ENCODE measurements at places on chromosomes 2 and 18. TPM values are rescaled to one million over a fixed set of nuclear protein-coding genes. Genes with fewer than 3 reads are reported as not detected.
A peak's percentile ranks its signal among the peaks of the same experiment; 100 is the strongest.

LONRF2 gene
- 6.7 TPM for total RNA-seq

PSMA8 gene
- not detected for total RNA-seq

ANKRD30BL gene
- total RNA-seq = 0.26 TPM

DNA sequence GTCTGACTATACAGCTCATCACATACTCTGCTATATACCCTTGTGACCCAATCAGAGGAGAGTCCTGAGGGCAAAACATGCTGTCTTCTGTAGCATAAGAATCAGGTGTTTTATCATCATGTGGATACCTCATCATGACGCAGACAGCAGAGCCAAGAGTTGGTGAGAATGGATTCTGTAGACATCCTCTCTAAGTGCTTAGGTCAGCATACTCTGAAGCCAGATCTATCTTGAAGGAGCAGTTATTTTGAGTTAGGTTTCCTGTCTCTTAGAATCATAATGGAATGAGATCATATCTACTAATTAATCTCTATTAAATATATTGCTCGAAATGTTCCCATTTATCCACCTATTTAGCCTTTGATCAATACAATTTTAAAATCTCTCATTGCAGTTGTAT is 190.2 kb upstream of the KCNH7 start:
- DNase-seq = no peak

DNA sequence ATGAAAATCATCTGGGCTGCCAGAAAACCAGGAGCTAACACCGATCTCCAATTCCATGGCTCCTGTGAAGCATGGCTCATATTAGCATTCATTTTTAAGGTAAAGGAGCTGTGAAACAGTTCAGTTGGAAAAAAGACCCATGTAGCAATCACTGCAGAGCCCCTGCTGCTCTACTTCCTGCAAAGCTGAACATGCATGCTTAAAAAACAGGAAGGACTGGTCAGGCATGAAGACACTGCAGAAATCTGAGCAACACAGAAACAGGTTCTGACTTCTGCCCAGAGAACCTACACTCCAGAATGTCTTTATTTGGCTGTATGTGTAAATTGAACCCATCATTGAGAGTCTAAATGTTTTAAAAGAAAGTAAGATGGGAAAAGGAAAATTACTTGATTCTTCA is 950.6 kb downstream of the DCDC2C start:
- no peak for DNase-seq

DNA sequence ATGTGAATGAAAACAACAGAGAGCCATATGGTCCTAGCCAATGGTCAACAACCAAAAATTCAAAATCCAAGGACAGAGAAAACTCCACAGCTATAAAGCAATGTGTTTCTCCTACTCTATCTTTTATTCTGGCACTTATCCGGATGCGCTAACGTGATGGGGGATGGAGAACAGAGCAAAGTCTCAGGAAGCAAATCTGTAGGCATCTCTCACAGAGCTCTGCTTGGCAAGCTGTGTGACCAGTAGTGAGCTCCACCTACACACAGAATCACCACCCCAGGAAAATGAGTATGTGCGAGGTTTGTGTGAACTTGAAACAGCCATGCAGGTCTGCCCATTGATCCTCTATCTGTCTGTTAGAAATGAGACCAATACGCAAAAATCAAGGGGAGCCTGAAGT is 584.3 kb downstream of the BCL11A start:
- DNase-seq = no peak

- no peak for DNase-seq
Observed at GRCh38 chr2:44389895-44390294, 28.1 kb downstream of the CAMKMT start.

GAREM2 gene
- total RNA-seq = 2.0 TPM

GRCh38 chr18:2656981-2657512 is 1.5 kb downstream of the SMCHD1 start:
- DNase-seq = no peak

DNA sequence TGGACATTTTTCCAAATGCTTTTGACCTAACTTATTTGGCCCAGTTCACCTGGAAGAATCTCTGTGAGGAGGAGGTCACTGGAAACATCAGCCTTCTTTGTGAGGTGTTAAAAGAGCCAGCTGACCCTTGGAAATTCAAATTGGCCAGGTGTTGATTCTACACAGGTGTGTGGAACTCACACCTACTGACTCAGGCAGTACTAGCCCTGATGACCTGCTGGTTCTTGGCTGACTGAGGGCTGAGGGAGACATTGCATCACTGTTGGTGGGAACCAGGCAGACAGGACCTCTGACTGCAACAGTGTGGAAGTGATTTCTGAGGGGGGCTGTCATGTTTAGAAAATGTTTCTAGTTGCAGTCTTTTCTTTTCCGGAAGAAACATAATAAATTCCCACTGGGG is 242.2 kb upstream of the LRRTM1 start:
- no peak for DNase-seq

MDH1B gene
- 1.2 TPM for total RNA-seq

TLX2 gene
- 0.63 TPM for total RNA-seq

- no peak for DNase-seq
Observed at GRCh38 chr18:26459340-26459739, 89.0 kb downstream of the KCTD1 start.

DNA sequence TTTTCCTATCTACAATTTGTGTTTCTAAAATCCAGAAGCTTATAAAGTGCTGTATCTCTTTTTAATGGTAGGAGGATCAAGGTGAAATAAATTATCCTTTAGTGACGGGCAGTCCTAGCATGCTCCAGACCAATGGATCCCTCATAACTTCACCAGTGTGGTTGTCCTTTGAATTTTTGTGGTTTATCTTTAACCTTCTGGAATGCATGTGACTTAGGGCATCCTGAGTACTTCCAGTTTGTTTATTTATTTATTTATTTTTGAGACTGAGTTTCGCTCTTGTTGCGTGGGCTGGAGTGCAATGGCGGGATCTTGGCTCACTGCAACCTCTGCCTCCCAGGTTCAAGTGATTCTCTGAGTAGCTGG is 40.4 kb downstream of the NUP35 start:
- DNase-seq = no peak

DNA sequence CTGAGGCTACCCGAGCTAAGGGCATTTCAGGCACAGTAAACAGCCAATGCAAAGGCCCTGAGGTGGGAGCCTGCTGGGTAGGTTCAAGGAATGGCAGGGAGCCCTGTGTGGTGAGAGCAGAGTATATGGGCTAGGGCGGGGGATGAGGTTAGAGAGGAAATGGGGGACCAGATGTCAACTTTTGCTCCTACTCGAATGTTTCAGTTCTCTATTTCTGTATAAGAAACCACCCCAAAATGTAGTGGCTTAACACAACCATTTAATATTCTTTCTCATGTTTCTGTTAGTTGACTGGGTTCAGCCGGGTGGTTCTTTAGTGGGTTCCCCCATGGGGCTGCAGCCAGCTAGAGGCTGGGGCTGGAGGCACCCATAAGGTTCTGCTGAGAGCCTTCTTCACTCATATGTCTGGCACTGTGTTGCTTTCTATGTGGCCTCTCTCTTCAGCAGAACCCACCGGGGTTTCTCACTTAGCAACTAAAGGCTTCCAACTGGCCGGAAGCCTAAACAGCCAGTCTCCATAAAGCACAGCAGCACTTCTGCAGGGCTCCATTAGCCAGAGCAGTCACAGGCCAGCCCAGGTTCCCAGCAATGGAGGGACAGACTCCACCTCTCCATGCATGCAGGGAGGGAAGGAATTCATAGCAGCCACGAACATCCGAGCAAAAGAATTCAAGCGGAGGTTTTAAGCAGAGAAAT is 5.6 kb upstream of the ATOH8 start:
- no peak for DNase-seq

CBLN2 gene
- 5.2 TPM for total RNA-seq

- DNase-seq = no peak
Observed at GRCh38 chr2:238494573-238494961, 67.8 kb downstream of the ASB1 start.

- peak; percentile 31 for DNase-seq
Observed at GRCh38 chr2:222862106-222862908, 1.5 kb downstream of the ACSL3 start.

- DNase-seq = no peak
Observed at GRCh38 chr18:46174342-46175041, 70.3 kb downstream of the HAUS1 start.

CCDC68 gene
- 41.3 TPM for total RNA-seq

GRCh38 chr2:207601774-207602173 is 23.4 kb downstream of the METTL21A start:
- no peak for DNase-seq

- no peak for DNase-seq
Observed at GRCh38 chr2:21401022-21401698, 277.4 kb downstream of the TDRD15 start.

DNA sequence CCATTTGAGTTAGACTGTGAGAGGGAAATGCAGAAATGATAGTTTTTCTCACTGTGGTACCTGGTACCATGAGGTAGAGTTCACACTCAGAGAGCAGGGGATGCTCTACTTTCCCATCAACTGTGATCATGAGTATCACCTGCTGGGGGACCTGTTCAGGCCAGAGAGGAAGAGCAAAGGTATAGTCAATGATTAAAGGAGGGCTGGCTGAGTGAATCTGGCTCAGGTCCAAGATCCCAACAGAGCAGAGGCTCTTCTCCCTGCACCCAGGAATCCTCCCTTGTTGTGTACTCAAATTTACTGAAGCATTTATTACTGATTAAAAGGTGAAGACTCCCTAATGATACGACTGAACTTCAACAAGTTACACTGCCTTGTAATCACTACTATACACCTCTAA is 104.6 kb upstream of the CHRNA1 start:
- no peak for DNase-seq

- no peak for DNase-seq
Observed at GRCh38 chr2:183010112-183010511, 28.1 kb downstream of the NCKAP1 start.

TMEM17 gene
- total RNA-seq = 2.6 TPM

- no peak for DNase-seq
Observed at GRCh38 chr2:85769983-85770362, 16.2 kb downstream of the ATOH8 start.

ABHD1 gene
- not detected for total RNA-seq

CCDC102B gene
- 114 TPM for total RNA-seq

DNA sequence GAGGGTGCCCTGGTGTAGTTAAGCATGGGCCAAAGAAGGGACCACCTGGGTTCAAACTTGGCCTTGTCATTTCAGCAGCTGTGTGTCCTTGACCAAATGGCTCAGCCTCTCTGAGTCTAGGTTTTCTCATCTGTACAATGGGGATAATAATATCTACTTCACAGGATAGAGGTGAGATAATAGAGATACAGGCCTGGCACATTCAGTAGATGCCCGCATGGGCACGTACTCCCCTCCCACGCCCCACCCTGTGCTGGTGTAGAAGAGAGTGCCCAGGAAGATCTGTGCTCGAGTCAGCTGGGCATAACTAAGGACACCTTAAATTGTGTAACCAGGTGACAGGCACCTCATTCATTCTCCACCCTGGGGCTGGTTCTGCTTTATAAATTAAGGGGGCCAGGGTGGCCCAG is 8.4 kb upstream of the TMEM185B start:
- DNase-seq = no peak

DNA sequence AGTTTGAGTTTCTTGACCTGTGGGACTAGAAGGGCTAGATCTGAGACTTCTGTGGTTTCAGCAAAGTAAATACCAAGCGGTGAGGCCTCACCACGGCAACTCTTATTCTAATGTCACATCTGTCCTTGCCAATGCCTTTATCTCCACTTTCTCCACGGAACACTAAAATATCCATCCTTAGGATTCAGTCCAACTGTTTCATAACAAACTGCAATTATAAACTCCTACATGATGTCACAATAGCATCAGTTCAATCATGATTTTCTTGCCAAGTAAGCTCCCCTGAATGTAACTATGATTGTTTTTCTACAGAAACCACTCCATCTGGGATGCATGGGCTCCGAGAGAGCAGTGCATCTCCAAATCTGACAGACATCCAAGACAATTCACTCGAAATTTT is 79.6 kb downstream of the LRATD1 start:
- DNase-seq = no peak

- DNase-seq = no peak
Observed at GRCh38 chr2:96113367-96113677, 3.0 kb downstream of the ADRA2B start.

DNA sequence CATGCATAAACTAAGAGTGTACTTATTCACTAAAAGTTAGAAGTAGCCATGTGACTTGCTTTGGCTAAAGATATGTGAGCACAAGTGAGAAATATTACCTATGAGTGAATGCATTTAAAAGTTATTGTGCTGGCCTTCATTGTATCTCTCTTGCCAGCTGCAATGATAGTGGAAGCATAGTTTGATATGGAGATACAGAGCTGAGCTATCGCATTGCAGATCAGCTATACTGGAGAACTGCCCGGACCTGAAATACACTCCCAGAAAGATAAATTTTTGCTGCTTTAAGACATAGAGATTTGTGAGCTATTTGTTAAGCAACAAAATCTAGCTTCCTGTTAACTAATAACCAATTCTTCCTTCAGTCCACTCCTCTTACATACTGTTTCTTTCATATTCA is 571.1 kb downstream of the CPS1 start:
- DNase-seq = no peak

ABCG5 gene
- total RNA-seq = not detected

GRCh38 chr2:19846030-19846429 is 55.8 kb downstream of the TTC32 start:
- no peak for DNase-seq

DNA sequence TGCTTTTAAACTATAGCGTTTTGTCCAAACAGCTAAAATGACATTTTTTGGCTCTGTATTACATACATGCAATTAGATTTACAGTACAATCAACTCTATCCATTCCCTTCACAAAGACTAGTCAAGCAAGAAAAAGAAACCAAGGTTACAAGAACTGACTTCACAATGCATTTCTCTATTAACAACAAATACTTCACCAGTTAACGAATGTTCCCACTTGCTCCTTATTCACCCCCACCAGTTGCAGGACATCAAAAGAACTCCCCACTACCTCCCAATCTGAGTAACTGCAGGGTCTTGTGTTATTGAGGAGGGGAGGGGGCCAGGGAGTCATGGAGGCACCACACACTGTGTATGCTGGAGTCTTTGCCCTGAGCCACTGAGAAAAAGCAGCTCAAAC is 34.9 kb downstream of the LAMA1 start:
- DNase-seq = no peak

MYO1B gene
- total RNA-seq = 138 TPM

- DNase-seq = no peak
Observed at GRCh38 chr2:12176623-12177454, 430.4 kb downstream of the LPIN1 start.

TUBA4B gene
- total RNA-seq = not detected
